ENCODE measurements at places on chromosomes 7 and 10. TPM values are rescaled to one million over a fixed set of nuclear protein-coding genes. Genes with fewer than 3 reads are reported as not detected.

CADPS2 gene
- total RNA-seq: not detected

ZNF503 gene
- total RNA-seq: 0.30 TPM

LIPM gene
- total RNA-seq: not detected

GAD2 gene
- total RNA-seq: not detected

CDK5 gene
- 9.0 TPM for total RNA-seq

SLC16A12 gene
- not detected for total RNA-seq

CYP3A7 gene
- total RNA-seq: not detected

HSPA12A gene
- total RNA-seq: 1.1 TPM

All from activated T-helper 17 cell treated with anti-CD3 and anti-CD28 coated beads, Interleukin-2, amount 50 U/mL, for 72 hours (primary cell).